ENCODE measurements at places on chromosomes 7 and 10.

DNA sequence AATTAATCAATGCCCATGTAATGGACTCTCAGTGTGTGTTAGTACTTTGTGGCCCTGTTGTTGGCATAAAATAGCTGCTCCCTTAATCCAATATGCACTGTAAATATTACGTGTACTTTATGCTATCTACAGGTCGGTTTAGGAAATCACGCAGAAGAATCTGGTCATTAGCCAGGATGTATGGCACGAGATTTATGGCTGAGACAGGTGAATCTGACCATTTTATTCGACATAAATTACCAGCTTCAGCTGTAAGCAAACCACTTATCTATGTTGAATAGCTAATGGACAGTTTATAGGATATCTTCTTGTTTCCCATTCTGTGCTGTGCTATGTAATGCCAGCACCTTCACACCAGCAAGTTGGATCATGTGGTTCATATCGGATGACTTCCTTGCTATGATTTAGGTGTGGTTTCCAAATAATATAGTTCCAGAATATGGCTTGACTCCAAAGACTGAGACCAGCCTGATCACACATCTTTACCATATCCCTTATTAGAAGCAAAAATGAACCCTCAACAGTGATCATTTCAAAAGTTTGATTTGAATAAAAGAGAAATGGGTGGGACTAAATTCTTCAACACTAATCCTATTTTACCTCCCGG is 301.4 kb downstream of the AHR start:
- no peak for DNase-seq

- DNase-seq, result no peak
Measured at GRCh38 chr7:17318146-17318545, 19.7 kb downstream of the AHR start.

- peak; percentile 57 for DNase-seq
Measured at GRCh38 chr10:79331709-79332108, 15.6 kb upstream of the PPIF start.

DNA sequence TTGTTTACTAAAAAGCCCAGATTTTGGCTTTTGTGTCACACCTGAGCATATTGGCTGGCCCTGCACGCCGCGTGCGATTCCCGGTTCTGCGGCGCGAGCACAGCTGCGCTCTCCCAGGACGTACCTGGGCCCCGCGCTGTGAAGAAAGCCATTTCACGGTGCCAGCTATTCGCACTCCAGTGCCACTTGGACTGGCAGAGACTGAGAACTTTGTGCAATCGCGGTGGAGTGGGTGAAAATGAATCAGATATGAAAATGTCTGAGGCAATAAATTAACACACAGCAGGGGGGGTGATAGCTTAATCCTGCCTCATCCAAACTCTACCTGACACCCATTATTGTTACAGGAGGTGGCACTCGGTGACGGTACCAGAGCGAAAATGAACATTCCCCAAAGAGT is 330.1 kb upstream of the MGMT start:
- no peak for DNase-seq
